T-helper 22 cell (primary cell): ENCODE measurements at places on chromosomes 7 and 10.

DNA sequence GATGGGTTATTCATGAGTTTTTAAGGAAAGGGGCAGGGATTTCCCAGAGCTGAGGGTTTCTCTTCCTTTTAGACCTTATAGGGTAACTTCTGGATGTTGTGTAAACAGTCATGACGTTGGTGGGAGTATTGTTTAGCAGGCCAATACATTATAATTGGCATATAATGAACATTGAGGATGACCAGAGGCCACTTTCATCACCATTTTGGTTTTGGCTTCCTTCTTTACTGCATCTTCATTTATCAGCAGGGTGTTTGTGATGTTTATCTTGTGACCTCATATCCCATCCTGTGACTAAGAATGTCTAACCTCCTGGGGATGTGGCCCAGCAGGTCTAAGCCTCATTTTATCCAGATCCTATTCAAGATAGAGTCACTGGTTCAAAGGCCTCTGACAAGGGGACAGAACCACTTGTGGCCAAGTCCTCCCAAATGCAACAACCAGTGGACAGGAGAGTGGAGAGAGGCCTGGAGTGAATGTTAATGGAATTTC, 77.3 kb upstream of the RPA3 start:
- DNase-seq = no peak

DNA sequence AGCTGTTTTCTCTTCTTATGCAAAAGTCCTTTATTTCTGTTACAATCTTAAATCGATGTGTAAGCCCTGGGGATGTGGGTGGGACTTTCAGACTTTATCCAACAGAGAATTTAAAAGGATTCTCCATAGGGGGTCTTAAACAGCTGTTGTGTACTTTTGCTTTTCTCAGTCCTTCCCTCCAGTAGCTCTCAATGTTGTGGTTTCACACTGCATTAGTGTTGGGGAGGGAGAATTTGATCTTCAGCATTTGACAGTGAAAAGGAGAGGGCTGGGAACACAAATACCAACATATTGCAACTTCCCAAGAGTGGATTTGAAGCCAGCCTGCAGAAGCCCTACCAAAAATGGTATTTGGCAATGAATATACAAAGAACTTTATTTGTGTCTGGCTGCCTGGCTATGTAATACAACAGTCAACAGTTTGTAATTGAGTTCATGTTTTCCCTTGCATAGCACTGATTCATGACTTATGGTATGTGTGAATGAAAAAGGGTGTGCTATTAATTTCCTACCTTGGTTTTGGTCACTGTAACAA, 80.1 kb upstream of the CAPZA2 start:
- no peak for DNase-seq

DNA sequence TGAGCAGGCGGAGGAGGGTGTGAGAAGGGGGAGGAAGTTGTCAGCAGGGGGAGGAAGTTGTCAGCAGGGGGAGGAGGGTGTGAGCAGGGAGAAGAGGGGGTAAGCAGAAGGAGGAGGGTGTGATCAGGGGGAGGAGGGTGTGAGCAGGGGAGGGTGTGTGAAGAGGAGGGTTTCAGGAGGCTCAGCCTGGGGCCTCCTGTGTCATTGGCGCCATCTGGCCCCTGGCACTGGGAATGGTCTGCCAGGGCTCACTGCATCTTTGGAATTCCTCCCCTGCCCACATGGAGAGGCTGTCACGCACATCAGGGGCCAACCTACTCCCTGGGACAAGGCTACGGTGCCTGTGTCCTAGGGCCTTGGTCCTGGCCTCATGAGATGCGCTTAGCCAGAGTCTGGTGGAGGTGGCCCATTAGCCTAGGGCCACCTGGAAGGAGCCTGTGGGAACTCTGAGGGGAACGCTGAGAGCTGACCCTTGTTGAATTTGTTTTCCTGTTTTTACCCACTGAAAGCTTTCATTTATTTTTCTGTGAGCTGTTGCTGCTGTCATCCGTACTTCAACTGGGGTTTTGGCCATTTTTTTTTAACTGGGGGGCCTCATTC, 18.0 kb downstream of the CAMK2B start:
- no peak for DNase-seq

GRCh38 chr7:156419782-156420181, 220.8 kb upstream of the RNF32 start:
- DNase-seq = no peak

DNA sequence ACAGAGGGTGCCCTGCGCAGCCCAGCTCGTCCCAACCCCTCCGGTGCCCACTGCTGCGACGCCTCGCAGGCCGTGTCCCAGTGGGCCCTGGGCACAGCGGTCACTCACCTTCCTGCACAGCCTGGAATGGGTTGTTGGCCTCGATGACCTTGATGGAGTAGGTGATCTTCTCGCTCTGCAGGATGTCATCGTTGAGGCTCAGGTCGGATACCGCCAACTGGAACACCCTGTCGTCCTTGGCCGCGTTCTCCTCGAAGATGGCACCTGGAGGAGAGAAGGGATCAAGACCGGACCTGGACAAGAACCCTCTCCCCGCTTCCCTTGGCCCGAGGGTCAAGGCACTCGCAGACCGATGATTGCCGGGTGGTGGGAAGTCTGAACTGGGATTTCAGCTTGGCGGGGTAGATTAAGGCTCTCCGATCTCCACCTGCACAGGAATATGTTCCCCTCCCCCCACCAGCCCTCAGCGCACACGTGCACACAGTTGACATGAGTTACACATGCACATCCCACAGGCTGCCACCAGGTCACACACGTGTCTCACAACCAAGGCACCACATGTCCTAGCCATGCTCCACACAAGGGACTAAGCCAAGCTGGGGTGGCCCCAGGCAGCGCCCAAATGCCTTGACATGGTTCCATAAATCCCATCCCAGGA, 2.6 kb downstream of the GRID1 start:
- no peak for DNase-seq

- no peak for DNase-seq
Observed at GRCh38 chr7:90830308-90830707, 234.2 kb downstream of the CDK14 start.

DNA sequence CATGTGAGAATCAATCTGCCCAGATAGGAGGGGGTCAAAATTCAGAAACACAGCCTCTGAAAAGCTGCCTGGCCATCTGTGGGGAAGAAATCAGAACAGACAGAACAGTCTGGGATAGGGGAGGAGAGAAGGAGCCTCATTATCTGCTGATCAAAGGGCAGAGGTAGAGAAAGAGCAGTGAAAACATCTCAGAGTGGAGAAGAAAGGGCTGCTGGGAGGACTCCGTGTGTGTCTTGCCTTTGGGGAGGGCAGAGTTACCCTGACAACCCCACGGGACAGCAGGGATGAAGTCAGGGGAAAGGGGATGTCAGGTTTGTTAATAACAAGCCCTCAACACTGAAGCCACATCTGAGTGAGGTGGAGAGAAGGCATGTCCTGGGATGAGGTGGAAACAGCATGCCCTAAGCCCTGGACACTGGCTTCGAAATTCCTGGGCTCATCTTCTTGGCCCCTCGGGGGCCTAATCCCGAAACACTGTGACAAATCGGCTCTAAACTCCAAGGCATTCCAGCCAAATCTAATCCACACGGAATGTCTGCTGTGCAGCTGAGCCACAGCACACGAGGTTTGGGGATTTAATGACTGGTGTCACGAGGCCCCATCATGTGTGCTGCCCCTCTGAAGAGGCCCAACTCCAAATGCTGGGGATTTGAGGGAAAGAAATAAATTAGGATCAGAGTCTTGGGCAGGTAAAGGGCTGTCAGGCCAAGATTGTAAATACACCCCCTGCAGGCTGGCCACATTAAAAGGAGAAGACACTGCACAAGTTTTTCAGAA, 82.8 kb upstream of the FGFR2 start:
- DNase-seq = no peak

DNA sequence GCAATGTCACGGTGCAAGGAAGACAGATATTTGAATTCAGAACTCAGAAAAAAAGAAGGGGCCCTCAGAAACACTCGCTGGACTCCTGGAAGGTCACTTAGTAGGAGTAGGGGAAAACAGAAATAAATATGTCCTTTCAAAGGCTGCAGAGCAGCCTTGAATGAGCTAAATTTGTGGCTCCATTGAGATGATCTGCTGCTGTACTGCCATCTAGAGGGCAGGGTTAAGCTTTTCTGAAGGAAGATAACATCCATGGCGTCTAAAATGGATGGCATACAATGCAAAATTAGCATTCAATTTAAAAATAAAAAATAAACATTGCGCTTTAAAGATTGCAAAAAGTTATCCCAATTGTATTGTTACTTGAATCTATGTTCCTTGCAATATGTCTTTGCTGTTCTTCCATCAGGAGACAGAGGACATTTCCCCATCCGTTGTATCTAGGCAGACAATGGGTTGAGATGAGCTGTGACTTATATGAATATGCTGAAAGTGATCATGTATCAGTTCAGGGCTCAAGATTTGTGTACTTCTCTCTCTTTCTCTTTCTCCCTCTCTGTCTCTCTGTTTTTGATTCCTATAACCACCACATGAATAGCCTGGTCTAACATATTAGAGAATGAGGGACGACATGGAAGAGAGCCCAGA, 642.2 kb downstream of the SH2D4B start:
- DNase-seq = no peak

DNA sequence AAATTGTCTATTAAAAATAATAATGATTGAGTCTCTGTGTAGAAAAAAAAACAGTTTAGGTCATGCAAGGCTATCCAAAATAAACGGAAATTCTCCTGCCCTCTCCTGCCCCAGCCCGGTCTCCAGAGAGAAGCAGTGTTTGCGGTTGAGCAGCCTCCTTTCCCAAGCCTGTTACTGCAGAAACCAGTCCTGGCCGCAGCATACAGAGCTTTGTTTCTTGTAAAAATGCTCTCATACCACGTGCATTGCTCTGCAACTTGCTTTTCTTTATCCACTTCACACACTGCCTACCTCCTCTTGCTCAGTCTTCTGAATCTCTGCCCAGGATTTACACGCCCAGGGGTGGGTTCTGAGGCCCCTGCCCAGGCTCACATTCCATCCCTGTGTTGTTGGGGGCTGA, 34.4 kb upstream of the CUL1 start:
- DNase-seq = no peak

GRCh38 chr7:111356941-111357340, 205.4 kb downstream of the IMMP2L start:
- no peak for DNase-seq

- DNase-seq = no peak
Observed at GRCh38 chr10:70337201-70337651, 45.2 kb downstream of the LRRC20 start.
